ENCODE measurements at places on chromosomes 6 and 20.

DNA sequence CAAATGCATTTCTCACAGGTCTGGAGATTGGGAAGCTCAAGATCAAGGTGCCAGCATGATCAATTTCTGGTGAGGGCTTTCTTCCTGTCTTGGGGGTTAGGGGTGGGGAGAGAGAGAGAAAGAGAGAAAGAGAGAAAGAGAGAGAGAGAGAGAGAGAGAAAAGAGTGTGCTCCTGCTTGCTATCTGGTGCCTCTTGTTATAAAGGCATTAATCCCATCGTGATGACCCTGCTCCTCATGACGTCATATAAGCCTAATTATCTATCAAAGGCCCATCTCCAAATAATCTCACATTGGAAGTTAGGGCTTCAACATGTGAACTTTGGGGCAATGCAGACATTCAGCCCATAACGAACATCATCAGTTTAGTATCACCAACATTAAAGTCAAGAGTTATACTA, 114.8 kb downstream of the EYA4 start:
- DNase-seq: no peak

DNA sequence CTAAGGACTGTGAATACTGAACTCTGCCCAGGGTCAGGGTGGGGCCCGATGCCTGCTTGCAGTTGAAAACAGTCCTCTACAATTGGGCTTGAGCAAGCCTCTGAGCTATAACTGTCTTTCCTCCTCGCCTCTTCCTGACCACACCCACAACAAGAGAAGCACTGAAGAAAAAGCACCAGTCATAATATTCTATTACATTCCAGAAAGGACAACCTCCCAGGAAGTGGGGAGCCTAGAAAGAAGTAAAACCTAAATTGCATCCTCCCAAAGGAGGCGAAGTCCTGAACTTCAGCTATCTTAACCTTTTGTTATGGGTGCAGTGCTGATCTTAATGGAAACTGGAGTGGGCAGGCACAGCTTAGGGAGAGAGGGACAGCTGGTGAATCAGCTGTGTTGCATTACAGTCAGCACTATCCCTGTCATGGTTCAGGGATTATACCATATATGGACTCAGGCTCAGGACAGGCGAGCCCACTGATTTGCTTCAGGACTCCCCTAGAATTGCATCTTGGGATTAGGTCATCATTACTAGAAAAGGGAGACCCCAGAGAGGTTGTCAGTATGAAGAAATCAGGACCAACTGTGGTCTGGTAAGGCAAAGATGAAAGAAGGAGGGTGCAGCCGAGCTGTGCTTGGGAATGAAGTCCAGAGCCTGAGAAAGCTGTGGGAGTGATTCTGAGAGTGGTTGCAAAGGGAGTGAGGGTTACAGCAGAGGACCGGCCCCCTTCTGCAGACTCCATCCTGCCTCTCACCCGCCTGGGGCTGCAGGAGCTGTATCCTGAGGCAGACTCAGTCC, 18.3 kb upstream of the TRAM2 start:
- DNase-seq: no peak

- no peak for DNase-seq
These were observed 199.3 kb upstream of the SGK1 start for GRCh38 chr6:134517145-134517658.

GRCh38 chr20:16321291-16321690, 252.0 kb downstream of the KIF16B start:
- DNase-seq: no peak

DNA sequence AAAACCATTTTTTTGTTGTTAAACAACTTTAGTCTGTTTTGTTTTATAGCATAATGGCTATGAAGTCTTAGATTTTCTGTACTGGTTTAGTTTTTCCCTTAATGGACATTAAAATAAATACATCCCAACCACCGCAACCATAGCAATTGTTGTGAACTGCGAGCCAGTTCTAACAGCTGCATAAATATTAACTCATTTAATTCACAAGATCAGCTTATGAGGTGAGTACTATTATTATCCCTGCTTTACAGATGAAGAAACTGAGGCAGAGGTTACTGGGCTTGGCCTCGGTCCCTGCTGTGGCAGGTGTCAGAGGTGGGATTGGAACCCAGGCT, 23.1 kb downstream of the MOCS3 start:
- DNase-seq: no peak

DNA sequence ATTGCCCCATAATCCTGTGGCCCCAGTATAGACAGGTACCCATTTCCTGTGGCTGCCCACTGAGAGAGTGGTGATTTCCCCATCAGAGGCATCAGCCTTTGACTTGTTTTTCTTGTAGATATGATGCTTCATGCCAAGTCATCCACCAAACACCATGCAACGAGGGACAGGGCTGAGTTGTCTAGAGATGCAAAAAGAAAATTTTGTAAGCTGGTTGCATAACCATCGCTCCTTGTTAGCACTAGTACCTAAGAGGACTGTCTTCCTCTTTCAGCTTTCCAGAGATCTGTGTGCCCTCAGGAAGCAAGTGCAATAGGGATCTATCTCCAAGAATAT, 166.8 kb downstream of the BCAS1 start:
- no peak for DNase-seq

DNA sequence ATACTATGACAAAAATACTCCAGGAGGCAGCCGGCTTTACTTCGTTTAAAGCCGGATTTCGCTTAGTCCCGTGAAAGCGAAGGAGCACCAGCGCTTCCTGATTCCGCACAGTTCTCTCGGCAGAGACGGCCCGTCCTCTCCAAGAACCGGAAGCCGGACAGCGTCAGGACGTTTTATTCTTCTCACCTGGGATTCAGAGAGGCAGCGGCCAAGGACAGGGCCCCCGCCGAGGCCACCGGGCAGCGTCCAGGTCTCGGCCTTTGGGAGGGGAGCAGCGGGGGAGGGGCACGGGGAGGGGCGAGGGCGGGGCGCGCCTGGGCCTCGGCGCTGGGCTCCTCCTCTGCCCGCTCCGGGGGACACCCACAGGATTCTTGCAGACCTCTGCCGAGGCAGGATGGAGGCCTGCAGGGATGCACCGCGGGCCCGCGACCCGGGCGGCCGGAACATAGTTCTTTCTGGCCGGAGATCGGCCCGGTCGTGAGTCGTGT, 2.8 kb upstream of the DIDO1 start:
- DNase-seq: no peak

GRCh38 chr6:168498161-168498843, 57.3 kb downstream of the SMOC2 start:
- no peak for DNase-seq

DNA sequence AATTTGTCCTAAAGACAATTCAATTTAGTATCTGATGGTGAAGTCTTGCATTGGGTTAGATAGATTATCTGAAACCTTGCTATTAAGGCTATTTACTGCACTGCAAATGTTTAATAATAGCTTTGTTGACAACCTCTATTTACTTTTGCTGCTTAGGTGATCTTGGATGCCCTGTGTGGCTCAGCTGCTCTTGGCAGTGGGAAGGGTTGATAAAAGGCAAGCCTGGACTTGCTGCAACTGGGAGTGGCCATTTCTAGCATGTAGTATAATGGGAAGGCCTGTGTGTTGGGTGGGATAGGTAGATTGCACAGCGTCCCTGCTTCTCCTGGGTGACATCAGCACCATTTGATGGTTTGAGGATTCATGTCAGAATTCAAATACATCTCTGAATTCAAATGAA, 49.1 kb downstream of the ARMC2 start:
- DNase-seq: no peak

DNA sequence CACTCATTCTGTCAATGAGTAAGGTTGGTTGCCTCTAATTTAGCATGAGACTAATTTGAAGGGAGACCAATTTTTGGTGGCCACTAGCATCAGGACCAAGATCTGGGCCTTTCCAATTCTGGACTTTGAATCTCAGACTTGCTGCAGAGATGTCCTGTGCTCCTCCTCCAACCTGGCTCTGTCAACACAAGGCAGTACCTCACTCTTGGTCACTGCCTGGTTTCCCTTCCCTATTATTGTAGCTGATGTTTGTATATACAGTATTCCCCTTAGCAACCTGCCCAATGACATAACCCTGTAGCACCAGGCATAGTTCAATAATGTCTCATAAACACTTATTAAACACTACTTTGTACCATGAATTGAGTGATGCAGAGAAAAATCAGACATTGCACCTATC, 50.4 kb downstream of the UNC5CL start:
- DNase-seq: no peak

GRCh38 chr20:906001-906520, 10.1 kb downstream of the ANGPT4 start:
- DNase-seq: no peak

GRCh38 chr6:37172912-37173492, 3.0 kb downstream of the PIM1 start:
- DNase-seq: no peak

DNA sequence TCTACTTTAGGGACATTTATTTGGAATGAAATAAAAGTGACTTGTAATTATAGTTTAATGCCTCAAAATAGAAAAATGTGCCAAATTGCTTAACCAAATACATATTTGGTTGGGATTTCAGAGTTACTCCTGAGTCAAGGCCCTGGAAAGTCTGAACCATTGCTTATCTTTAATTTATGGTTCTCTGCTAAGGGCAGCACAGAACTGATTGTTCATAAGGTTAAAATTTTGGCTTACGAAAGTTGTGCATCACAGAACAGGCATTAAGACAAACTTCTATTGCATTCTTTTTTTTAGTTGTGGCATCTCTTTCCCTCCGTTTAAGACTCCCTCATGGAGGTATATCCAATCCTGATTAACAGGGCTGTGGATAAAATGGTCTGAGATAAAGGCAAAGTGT, 92.2 kb upstream of the TENT5A start:
- no peak for DNase-seq

DNA sequence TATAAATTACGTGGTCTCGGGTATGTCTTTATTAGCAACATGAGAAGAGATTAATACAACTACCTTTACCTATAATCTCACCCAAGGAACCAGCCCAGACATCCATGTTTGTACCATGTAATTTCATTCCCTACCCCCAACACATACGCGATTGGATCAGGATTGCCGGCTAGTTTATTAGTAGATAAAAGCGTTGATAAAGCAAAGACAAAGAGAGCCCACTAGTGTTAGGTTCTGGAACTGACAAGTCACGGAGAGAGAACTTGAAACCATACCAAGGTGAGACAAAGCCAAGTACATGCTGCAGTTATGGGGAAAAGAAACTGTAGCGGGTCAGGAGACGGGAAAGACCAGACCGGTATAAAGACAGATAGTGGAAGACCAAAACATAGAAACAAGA, 37.4 kb upstream of the FAM135A start:
- DNase-seq: no peak

- DNase-seq: no peak
These were observed 22.8 kb upstream of the EPM2A start for GRCh38 chr6:145758113-145758512.

Data from stimulated activated CD8-positive, alpha-beta memory T cell treated with anti-CD3 and anti-CD28 coated beads, Interleukin-4, amount 100 ng/mL, for 1 hour (primary cell).